ENCODE measurements at places on chromosomes 12 and 14.

- peak; percentile 58 for DNase-seq
Observed at GRCh38 chr14:61125867-61126572, 145.0 kb downstream of the SLC38A6 start.

DNA sequence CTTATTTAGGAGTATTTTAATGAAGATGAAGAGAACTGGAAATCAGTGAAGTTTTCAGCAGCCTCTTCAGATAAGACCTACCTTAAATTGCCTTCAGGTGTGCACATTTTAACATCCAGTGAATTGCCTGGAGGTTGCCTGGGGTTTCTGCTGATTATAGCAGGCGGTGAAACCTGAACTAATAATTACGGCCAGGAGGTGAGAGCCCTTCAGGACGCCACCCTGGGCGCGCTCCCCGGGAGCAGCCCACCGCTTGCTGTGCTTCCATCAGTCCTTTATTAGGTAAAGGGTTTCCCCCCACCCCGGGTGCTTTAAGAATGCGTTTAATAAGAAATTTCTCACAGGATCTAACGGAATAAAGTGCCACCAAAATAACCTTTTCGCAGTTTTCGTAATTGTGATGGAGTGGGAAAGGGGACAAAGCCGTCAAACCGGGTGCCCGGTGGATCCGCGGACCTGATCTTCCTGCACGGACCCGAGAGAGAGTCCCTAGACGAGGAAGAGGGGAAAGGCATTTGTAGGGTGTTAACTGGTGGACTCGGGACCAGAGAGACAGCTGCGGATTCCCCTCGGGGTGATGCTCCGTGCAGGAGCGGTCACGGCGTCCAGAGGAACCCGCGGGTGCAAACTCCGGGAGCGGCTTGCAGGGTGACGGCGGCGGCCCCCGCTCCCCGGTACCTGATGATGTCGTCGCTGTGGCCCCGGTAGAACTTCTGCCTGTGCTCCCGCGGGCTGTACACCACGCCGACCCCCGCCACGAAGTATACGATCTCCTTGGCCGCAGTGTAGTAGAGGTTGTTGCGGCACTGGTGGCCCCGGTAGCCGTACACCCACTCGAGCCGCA, 902 bp downstream of the EML5 start:
- DNase-seq, result peak; percentile 33

GRCh38 chr14:72929316-72930080, 3.2 kb downstream of the DCAF4 start:
- no peak for DNase-seq

DNA sequence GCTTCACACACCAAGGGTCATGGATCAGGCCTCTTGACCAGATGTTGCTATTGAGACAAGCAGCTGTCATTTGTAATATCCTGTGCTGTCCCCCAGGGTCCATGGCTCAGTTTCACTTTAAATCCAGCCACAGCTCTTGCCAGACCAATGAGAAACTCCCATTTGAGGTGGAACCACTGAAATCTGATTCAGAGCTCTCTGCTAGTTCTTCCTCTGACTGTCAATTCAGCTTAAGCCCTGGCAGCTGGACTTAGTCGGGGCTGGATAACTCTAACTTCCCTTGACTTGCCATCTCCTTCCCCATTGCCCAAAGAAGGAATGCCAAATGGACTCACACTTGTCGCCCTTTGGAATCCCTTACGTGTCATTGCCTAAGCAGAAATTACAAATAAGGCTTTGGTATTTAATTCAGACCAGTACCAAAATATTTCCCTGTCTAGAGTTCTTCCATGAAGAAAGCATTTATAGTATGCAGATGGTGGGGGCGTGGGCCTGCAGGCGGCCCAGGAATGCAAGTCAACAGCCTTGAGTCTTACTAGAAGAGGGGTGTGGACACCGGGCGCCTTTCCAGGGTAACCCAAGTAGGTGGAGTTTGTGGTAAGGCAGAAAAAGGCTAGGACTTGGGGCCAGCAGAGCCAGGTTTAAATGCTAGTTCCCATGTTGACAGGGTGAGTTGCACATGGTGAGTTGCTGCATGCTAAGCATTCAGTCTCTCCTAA, 96.9 kb upstream of the TMPO start:
- DNase-seq, result no peak

DNA sequence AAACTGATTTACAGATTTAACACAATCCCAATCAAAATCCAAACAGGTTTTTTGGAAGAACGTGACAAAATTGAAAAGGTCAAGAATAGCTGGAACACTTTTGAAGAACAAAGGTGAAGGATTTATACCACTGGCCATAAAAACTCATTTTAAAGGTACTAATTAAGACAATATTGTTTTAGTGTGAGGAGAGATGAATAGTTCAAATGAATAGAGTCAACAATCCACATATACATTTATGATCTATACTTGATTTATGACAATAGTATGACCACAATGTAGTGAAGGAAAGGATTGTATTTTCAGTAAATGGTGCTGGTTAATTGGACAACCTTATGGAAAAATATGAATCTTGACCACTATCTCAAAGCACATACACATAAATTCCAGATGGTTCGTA, 29.3 kb downstream of the CCDC175 start:
- DNase-seq, result no peak

GRCh38 chr12:100868487-100868886, 73.9 kb downstream of the ANO4 start:
- DNase-seq, result no peak

DNA sequence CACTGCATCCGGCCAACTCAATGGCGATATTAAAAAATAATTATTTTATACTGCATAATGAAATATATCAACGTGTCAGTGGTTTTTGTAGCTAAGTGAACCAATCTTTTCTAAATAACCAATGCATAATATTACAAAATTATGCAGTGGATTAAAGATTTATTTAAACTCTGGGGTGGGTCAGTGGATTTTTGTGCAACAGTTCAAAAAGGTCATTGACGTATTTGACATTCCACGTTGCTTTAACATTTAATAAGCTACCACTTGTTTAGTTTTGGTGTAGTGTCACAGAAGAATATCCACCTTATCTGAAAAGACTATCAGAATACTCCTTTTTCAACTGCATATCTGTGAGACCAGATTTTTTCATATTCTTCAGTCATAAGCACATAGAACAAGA, 2.6 kb downstream of the ZC3H14 start:
- no peak for DNase-seq

DNA sequence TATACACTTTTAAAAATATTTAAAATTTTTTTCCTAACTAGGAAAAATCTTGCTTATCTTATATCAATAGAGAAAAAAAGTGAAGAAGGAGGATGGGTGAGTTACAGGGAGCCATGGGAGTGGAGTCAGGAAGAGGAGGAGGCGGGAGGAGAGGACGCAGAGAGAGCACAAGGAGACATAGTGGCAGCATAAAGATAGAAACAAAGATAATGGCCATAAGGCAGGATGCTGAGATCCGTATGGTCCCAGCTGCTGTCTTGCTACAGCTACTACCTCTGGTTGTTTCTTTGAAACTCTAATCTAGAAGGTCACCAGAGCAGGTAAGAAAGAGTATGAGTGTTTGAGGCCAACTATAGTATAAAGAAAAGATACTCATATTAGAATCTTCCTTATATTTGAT, 2.6 kb upstream of the SOX5 start:
- DNase-seq, result no peak

GRCh38 chr14:98008381-98009113, 1211.4 kb downstream of the VRK1 start:
- no peak for DNase-seq

DNA sequence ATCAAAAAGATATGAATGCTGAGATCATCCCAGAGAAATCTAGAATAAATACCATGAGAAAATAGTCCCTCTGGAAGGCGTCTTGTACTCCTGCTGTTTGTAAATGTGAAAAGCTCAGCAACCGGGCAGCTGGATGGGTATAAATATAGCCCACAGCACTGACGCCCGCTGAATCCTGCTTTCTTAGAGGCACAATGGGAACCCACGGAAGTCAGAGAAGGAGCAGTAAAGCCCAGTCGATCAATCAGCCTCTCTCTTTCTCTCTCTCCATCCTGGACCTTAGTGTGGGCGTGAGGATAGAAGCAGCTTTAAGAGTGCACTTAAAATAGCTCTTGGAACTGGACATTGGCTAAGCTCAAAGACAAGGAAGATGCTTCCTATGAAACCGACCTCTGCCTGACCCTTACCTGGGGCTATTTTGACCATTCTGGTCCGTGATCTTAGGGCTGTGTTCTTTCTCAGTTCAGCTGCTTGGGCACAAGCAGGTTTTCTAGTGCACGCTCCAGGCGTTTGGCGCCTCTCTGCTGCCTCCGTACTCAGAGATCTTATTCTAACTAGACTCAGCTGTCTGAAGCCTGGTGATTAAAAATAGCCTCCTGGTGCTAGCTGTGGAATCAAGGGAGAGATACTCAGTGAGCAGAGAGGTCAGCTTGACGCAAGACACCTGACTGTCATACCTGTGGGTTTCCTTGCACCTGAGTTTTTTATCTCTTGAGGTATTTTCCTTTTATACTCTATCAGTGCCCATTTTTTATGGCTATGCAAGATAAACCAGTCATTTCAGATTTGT, 144.6 kb downstream of the ETV6 start:
- no peak for DNase-seq

DNA sequence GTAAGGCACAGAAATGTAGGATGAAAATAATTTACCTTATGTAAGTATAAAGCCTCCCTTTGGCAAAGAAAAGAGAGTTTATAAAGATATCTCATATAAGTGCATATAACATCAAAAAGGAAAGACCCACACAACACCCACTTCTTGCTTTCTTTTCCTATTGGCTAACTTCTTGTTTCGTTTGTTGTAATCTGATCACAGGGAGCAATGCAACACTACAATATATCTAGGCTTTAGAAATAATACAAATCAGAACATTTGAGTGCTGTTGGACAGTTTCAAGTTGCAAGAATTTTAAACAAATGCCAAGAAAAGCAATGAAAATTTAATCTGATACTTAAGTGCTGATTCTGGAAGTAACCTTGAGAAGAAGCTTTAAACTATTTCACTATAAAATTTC, 1.3 kb downstream of the FGD6 start:
- DNase-seq, result no peak

DNA sequence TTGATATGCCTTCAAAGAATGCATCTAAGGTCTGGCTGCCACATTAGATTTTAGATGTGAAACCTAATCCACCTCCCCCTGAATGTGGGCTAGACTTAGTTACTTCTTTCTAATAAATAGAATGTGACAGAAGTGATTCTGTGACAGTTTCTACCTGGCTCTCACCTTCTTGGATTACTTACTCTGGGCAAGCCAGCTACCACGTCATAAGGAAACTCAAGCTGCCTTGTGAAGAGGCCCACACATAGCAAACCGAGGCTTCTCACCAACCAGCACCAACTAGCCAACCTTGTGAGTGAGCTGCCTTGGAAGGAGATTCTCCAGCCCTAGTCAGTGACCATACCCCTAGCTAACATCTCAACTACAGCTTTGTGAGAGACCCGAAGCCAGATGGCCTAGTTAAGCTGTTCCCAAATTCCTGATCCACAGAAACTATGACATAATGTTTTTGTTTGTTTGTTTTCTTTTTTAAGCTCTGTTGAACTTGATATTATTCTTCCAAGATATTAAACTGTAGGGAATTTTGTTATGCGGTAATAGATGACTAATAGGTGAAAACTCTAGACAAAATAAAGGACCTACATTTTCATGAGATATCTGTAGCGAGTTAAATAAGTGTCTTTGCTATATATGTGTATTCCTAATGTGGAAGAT, 6.2 kb downstream of the GPR19 start:
- DNase-seq, result no peak

DNA sequence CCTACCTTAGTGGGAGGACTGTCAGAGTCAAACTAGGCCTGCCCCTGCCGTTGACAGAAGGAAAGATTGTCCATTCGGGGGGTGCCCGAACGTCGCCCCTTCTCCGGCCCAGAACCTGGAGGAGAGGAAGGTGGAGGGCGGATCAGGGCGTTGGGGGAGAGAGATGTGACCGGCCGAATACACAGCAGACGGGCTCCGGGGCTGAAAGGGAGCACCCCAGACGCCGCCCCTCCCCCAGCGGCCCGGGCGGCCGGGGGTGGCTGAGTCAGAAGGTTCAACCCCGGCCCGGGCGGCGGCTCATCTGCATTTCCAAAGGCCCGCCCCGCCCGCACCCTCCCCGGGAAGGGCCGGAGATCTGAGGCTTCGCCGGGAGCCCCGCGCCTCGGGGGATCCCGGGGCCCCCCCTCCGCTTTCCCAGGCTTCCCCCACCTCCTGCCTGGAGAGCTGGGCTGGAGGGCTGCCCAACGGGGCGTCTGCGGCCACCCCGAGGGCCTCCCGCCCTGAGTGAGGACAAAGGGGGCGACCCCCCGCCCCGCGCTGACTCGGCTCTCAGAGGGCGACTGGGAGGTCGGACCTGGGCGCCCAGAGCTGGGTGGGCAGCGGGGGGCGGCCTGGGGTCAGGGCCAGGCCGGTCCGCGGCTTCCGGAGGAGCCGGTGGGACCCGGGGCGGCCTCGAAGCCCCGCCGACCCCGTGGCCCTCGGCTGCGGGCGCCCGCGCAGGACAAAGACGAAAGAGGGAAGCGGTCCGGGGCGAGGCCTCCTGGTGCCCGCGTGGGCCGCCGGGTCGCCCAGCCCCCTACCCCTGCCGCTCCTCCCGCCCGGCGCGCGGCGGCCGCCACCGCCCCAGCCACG, 3.7 kb upstream of the SETD1B start:
- peak; percentile 87 for DNase-seq

GRCh38 chr12:2957816-2958431, 1.3 kb upstream of the TEAD4 start:
- no peak for DNase-seq

GRCh38 chr14:93056166-93056839, 59.4 kb downstream of the ITPK1 start:
- DNase-seq, result no peak

GRCh38 chr12:110351119-110351518, 52.4 kb downstream of the ANAPC7 start:
- DNase-seq, result no peak

DNA sequence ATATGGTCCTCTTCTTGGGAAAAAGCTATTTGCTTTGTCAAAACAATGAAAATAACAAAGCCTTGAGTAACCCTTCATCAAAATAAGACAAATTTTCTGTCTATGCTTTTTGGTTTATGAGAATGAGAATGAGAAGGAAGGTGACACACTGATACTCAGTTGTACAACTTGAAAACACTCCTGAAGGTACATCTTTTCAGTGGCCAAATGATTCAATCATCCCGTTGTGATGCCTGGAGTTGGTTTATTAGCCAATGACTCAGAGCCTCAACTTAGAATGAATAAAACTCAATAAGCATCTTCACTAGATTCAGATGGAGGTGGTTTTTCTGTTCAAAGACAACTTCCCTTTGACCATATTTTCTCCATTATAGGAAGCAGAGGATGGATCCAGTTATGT, 7.8 kb upstream of the CALM1 start:
- no peak for DNase-seq

- peak; percentile 33 for DNase-seq
Observed at GRCh38 chr12:94650143-94651056, at the start of gene TMCC3. Gene TMCC3, minus strand, starts transcription at chr12:94650557. Its CDS starts 127 bp downstream, at chr12:94650430.

- DNase-seq, result peak; percentile 36
Observed at GRCh38 chr12:57983146-57983857, 41.9 kb downstream of the ATP23 start.

DNA sequence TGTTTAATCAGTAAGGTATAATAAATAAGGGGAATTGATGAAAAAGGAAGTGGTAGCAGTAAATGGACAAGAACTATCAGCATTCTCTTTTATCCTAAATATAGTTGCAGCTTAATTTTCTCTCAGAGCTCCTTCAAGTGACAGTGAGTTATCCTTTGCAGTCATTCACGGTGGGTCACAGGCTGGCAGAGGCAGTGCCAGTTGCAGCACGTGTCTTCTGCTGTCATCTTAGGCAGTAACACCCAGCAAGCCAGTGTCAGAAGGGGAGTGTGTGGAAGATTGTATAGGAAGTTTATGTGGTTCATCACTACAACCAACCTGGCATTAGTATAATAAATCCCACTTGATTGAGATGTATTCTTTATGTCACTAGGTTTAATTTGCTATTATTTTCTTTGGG, 170.0 kb downstream of the CCDC91 start:
- DNase-seq, result no peak
